Tibial artery (tissue), 4 donors: ENCODE measurements at places on chromosomes 4 and X.

DNA sequence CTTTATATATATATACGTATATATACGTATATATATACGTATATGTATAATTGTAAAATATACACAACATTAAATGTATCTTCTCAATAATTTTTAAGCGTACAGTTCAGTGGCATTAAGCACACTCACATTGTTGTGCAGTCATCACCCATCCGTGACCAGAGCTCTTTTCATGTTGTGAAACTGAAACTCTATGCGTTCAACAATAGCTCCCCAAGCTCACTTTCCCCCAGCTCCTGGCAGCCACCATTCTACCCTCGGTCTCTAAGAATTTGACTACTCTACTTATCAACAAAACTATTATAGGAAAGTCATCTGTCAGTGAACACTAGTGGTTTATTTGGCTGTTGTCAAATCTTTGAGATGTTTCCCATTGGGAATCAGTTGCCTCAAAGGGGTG, 621.8 kb upstream of the GALNT7 start:
- H3K27ac ChIP-seq: no peak overlapping the region
- H3K36me3 ChIP-seq: no peaks in the 10 kb centered on the region
- H3K27me3 ChIP-seq: no peaks in the 10 kb centered on the region
- H3K4me3 ChIP-seq: no peak overlapping the region

DNA sequence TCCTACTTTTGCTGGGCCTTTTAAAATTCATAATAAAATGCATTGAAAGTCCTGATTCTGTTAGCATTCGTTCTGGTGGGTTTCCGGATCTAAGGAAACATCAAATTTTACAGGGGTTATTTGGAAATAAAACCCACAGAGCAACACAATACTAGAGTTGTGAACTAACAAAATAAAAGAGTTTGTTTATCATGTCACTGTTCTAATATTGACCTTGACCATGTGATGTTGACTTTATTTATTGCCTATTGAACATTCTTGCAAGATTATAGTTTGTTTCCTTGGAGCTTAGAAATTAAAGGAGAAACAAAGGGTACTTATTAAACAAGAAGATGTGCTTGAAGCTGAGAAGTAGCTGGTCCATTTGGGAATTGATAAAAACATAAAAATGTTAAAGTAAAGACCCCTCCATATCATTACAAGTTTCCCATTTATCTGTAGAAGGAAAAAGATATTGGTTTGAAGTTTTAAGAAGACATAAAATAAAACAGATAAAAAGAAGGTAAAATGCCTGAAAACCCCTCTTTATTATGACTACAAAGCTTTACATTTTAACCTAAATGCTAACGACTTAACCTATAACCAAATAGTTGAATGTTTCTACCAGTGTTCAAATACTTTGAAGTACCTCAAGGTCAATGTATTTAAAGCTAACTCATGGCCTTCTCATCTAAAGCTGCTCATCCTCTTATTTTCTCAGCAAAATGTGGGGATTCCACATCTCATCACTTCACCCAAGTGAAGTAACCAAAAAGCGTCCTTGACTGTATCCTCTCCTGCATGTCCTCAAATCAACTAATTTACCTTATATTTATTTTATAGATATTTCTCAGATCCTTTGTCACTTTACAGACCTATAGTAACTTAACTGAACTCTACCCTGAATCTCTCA, 179.6 kb downstream of the GASK1B start:
- H3K4me3 ChIP-seq: no peak overlapping the region
- no peak overlapping the region for H3K27ac ChIP-seq
- H3K27me3 ChIP-seq: no peaks in the 10 kb centered on the region
- H3K36me3 ChIP-seq: no peaks in the 10 kb centered on the region
- no peaks in the 10 kb centered on the region for H3K4me1 ChIP-seq
- no peak for DNase-seq

GRCh38 chrX:121161501-121161933, 114.1 kb downstream of the GLUD2 start:
- DNase-seq: no peak
- no peak overlapping the region for H3K4me3 ChIP-seq
- no peaks in the 10 kb centered on the region for H3K27me3 ChIP-seq
- H3K27ac ChIP-seq: no peak overlapping the region

- no peak for DNase-seq
- H3K36me3 ChIP-seq: no peaks in the 10 kb centered on the region
- H3K27ac ChIP-seq: no peak overlapping the region
- no peak overlapping the region for H3K4me3 ChIP-seq
- no peaks in the 10 kb centered on the region for H3K4me1 ChIP-seq
Observed at GRCh38 chr4:170399581-170400293, 310.0 kb upstream of the AADAT start.

DNA sequence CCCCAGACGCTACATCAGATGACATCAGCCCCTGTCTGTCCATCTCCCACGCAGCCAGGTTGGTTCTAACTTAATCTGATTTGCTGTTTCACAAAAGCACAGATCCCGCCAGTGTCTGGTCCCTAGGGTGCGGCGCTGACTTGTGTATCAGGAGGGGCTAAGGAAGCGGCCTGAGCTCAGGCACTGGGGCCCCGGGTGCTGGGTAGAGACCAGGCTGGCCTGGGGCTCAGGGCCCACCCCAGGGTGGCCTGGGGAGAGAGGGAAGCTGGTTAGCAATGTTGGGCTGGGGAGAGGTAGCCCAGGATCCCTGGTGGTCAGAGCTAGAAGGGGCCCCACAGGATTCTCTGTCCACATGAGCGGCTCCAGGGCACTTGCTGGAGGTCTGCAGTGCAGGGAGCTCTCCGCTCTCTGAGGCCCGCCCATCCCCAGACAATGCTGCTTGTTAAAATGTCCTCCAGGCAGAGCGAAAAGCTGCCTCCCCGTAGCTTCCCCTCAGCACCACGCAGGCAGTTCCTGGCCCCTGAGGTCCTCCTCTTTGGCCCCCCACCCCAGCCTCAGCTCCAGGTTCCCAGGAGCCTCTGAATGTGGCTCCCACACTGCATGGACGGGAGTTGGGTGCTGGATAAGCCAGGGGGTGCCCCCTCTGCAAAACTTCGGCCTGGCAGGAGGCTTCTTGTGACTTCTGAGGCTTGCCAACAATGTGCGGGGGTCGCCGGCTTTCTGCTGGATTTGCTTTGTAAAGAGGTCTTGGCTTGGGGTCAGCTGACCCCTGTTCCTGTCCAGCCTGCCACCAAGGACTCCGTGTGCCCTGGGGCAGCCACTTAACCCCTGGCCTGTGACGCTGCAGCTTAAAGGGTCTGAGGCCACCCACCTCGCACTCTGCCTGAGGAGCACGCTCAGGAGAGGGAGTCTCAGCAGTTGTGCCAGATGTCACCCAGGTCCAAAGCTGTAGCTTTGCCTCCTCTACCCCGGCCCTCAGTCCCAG, 112.9 kb downstream of the CPZ start:
- H3K4me1 ChIP-seq: peaks cover 4% of the 10 kb centered on the region
- H3K27ac ChIP-seq: no peak overlapping the region
- peak; percentile 14 for DNase-seq
- no peaks in the 10 kb centered on the region for H3K36me3 ChIP-seq
- H3K4me3 ChIP-seq: no peak overlapping the region
- H3K27me3 ChIP-seq: peaks cover 73% of the 10 kb centered on the region

DNA sequence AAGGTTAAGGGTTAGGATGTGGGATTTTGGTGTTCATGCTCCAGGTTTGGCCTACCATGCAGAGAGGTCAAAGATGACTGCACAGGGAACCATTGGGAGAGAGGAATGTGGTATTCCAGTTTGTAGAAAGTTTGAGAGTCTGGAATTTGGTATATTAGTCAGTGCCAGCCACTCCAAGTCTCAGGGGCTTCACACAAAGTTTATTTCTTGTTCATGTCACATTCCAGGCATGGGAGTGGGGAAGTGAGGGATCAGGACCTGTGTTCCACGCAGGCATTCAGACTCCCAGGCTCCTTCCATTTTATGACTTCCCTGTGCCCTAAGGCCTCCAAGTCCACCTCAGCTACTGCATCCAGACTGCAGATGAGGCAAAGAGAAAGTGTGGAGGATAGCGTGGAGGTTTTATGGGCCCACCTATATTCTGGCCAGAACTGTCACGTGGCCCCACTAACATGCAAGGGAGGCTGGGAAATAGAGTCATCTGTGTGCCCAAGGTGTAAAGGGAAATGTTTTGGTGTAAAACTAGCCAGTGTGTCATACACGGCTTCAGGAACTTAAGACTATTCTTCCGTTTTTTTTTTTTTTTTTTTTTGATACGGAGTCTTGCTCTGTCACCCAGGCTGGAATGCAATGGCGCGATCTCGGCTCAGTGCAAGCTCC, 140.6 kb upstream of the SCML1 start:
- H3K4me1 ChIP-seq: peaks cover 19% of the 10 kb centered on the region
- no peaks in the 10 kb centered on the region for H3K36me3 ChIP-seq
- H3K27me3 ChIP-seq: no peaks in the 10 kb centered on the region
- no peak for DNase-seq
- H3K27ac ChIP-seq: peak overlapping the region; percentile 64

- H3K27ac ChIP-seq: peak overlapping the region; percentile 87
- DNase-seq: no peak
- no peaks in the 10 kb centered on the region for H3K36me3 ChIP-seq
- no peak overlapping the region for H3K4me3 ChIP-seq
- no peaks in the 10 kb centered on the region for H3K27me3 ChIP-seq
Observed at GRCh38 chr4:158192439-158193158, 17.7 kb upstream of the TMEM144 start.

DNA sequence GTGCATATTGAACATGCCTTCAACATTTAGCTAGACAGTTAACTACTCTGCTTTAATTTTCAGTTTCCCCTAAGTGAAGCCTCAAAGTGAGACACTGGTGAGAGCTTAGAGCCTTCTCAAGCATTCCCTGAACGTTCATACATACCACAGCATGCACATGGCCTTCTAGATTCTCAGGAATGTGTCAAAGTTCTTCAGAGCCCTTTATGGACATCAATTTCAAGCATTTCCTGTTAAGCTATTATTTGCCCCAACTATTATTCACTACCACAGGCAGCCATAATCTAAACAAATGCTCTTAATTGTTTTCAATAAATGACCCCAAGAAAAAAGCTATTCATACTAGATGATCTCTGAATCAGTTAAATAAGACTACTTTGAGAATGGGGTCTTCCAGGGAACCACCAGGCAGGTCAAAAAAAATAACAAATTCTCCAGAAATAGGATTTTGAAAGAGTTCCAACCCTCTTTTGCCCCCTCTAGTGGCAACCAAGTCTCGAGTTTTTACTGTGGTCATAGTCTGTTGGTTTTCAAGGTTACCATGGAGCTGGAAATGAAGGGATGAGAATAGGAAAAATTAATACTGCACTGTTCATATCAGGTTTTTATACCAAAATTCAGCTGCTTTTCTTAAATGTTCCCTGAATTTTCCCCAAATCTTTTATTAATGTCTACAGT, 235.4 kb downstream of the RAB28 start:
- H3K36me3 ChIP-seq: no peaks in the 10 kb centered on the region
- no peak overlapping the region for H3K4me3 ChIP-seq
- H3K4me1 ChIP-seq: no peaks in the 10 kb centered on the region
- DNase-seq: no peak
- no peak overlapping the region for H3K27ac ChIP-seq

GRCh38 chrX:20130357-20130756, 11.3 kb downstream of the EIF1AX start:
- no peak overlapping the region for H3K27ac ChIP-seq
- no peaks in the 10 kb centered on the region for H3K27me3 ChIP-seq
- peaks cover 67% of the 10 kb centered on the region for H3K36me3 ChIP-seq
- no peak overlapping the region for H3K4me3 ChIP-seq
- DNase-seq: no peak

DNA sequence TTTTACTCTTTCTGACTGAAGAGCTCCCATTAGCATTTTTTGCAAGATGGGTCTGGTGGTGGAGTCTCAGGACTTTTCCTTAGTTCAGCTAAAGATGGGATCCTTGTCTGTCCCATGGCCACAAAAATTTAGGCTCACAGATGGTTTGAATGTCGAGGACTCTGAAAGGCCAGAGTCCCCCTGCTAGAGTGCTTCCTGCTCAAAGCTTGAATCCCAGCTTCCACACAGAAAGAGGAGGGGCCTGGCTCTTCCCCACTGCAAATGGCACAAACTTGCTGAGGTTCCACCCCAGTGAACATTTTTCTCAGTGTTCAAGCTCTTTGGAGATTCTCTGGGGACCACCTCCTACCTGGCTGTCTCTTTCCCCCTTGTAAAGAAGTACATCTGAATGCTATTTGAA, 64.7 kb upstream of the UGT2B15 start:
- no peak overlapping the region for H3K4me3 ChIP-seq
- no peak for DNase-seq
- H3K27me3 ChIP-seq: no peaks in the 10 kb centered on the region
- no peaks in the 10 kb centered on the region for H3K36me3 ChIP-seq
- no peaks in the 10 kb centered on the region for H3K4me1 ChIP-seq
- no peak overlapping the region for H3K27ac ChIP-seq

DNA sequence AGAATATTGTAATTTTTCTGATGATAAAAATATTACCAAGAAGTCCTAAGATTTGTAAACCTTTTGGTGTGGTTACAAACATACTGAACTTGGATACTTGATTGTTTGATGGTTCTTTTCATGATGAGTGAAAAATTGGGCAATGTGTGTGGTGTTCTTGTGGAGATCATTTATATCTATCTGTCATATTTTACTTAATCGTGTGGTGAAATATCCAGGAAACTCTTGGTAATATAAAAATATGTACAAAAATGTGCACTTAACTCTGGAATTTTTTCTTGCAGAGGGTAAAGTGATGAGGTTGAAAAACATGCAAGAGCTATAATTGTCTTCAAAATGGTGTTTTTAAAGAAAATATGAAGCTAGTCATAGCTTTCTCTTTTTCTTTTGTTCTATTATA, 2.8 kb downstream of the DCUN1D4 start:
- H3K4me1 ChIP-seq: peaks cover 37% of the 10 kb centered on the region
- no peak overlapping the region for H3K4me3 ChIP-seq
- H3K36me3 ChIP-seq: no peaks in the 10 kb centered on the region
- no peak overlapping the region for H3K27ac ChIP-seq
- H3K27me3 ChIP-seq: no peaks in the 10 kb centered on the region

GRCh38 chr4:165787516-165788274, 85.3 kb upstream of the TLL1 start:
- H3K4me1 ChIP-seq: peaks cover 60% of the 10 kb centered on the region
- no peak overlapping the region for H3K4me3 ChIP-seq
- DNase-seq: no peak
- H3K27ac ChIP-seq: peak overlapping the region; percentile 16
- no peaks in the 10 kb centered on the region for H3K27me3 ChIP-seq

GRCh38 chr4:156961196-156962057, 10.2 kb downstream of the PDGFC start:
- H3K27me3 ChIP-seq: no peaks in the 10 kb centered on the region
- DNase-seq: no peak
- no peak overlapping the region for H3K4me3 ChIP-seq

DNA sequence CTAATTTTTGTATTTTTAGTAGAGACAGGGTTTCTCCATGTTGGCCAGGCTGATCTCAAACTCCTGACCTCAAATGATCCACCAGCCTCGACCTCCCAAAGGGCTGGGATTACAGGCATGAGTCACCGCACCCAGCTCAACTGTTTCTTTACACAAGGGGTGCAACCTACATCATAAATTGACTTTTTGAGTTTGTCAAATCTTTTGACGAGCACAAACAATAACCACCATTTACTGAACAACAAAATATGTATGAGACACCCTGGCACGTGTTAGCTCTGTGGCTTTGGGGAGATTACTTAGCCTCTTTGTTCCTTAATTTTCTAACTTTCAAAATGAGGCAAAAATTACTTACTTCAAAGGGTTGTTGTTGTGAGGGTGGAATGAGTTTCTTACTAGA, 23.5 kb upstream of the SLC34A2 start:
- H3K36me3 ChIP-seq: no peaks in the 10 kb centered on the region
- H3K4me3 ChIP-seq: no peak overlapping the region
- no peak for DNase-seq
- no peak overlapping the region for H3K27ac ChIP-seq
- no peaks in the 10 kb centered on the region for H3K4me1 ChIP-seq

GRCh38 chr4:78578674-78579425, 27.3 kb downstream of the ANXA3 start:
- H3K27me3 ChIP-seq: no peaks in the 10 kb centered on the region
- no peaks in the 10 kb centered on the region for H3K36me3 ChIP-seq
- H3K27ac ChIP-seq: no peak overlapping the region
- no peaks in the 10 kb centered on the region for H3K4me1 ChIP-seq
- DNase-seq: no peak
- no peak overlapping the region for H3K4me3 ChIP-seq
